ENCODE measurements at places on chromosomes 5 and 9. TPM values are rescaled to one million over a fixed set of nuclear protein-coding genes. Genes with fewer than 3 reads are reported as not detected.

PFN3 gene
- total RNA-seq: not detected

MGAT4B gene
- total RNA-seq: 114 TPM

GRCh38 chr5:139061856-139062255, 136.3 kb downstream of the SIL1 start:
- DNase-seq: no peak

- DNase-seq: no peak
Observed at GRCh38 chr5:145908206-145908960, 28.0 kb upstream of the SH3RF2 start.

DNA sequence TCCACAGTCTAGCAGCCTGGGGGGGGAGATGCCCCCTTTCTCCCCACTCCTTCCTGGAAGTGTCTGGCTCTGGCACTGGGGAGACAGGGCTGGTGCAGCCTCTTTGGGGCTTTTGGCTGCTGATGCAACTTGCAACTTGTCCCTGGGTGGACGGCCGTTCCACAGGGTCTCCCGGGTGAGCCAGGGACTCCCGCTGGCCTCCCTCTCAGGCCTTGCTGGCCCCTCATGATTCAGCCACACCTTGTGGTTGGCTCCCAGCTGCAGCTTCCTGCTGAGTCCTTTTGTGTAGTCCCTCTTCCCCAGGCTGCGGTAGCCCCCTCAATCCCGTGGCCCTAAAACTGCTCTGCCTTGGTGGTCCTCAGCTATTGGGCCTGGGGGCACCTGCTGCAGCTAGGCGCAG, 283.5 kb downstream of the PBX3 start:
- DNase-seq: no peak

GRCh38 chr5:177450667-177451424, 4.2 kb downstream of the PRR7 start:
- DNase-seq: no peak

PCDHGA1 gene
- total RNA-seq: 0.08 TPM

GRCh38 chr5:157165668-157166067, 396 bp downstream of the GARIN3 start:
- no peak for DNase-seq

DNA sequence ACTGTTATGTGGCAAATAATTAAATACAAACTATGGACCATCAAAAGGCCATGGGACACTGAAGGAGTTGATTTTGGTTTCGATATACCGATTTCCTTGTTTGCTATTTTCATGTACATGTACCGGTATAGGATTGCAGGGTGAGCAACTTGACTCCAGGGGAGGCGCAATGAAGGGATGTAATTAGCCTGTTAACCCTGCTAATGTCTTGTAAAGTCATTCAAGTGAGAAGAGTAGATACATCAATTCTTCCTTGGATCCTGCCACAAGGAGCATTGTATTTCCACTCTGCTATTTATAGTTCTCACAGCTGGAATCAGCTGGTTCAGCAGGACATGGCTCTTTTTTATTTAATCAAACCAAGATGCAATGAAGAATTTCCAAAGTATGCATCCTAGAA, 102.0 kb downstream of the STK32A start:
- no peak for DNase-seq

GRCh38 chr9:9099646-9100045, 1300.1 kb upstream of the DMAC1 start:
- no peak for DNase-seq

PLAC8L1 gene
- 0.63 TPM for total RNA-seq

DNA sequence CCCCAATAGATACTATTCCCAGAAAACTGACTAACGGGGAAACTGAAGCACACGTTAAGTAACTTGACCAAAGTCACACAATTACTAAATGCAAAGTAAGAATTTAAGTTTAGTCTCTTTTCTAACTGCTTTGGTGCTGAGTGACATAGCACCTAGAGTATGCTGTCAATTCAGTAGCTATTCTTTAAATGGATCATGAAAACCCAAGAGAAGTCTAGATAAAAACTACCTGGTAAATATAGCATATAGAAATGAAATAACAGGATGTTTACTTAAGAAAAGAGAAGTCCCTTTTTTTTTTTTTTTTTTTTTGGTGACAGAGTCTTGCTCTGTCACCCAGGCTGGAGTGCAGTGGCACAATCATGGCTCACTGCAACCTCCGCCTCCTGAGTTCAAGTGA, 129.2 kb downstream of the PDE4D start:
- DNase-seq: no peak
